ENCODE measurements at places on chromosomes 2 and 18.

DNA sequence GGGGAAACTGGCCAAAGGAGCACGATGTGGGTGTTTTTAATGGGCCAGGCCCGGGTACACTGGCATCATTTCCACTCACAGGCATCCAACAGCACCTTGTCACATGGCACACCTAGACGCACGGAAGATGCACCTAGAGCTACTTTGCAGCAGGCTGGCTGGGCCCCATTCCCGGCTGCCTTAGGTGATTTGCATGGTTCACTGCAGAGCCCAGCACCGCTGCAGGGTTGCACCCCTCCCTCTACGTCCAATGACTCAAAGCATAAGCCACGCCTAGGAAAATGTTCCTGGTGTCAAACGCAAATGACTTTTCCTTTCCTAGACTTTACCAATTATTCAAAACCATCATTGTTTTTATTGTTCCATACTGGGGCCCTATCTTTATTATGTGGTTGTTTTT is 222.9 kb downstream of the EIPR1 start:
- DNase-seq, result no peak

DNA sequence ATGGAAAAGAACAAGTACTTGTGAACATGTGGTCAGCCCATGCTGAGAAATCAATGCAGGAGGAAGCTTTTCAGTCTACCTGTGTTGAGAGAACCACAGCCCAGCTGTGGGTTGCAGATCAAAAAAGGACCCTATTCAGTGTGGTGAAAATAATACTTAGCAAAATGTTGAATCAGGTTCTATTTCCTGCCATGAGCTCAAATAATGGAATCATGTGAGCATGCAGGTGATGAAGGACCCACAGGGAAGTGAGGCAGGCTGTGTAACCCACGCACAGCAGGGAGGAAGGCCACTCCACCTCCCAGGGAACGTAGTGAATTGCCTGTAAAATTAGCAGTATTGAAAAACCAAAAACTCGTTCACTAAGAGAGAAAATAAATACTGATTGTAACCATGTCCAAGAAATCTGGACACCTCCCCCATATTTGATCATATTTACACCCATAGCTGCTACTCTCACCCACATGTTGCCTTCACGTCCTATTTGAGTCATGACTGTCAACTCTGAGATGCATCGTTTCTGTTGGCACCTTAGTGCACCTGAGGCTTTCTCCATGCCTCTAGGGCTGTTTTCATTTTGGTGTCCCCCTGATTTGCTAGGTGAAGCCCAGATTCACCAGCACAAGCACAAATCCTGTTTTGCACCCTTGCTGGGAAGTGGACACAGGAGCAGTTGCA is 20.5 kb upstream of the BCL2L11 start:
- no peak for DNase-seq

DNA sequence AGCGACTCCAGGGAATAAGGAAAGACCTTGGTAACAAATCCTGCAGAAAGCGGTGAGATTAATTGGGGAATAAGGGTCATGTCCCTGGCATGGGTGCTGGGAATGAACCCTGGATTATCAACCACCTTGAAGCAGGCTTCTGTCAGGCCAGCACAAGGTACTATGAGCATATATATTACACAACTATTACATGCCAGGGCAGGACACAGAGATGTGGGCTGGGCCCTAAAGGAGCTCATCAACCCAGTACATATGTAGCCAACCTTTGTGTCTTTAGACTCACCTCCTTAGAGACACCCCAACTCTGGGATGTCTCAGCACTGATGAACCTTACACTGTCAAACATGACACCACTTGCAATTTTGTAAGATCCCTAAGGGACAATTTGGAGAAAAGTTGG is 3.4 kb downstream of the SFXN5 start:
- DNase-seq, result no peak

- no peak for DNase-seq
Observed at GRCh38 chr18:76205906-76206305, 289.1 kb downstream of the ZNF516 start.

DNA sequence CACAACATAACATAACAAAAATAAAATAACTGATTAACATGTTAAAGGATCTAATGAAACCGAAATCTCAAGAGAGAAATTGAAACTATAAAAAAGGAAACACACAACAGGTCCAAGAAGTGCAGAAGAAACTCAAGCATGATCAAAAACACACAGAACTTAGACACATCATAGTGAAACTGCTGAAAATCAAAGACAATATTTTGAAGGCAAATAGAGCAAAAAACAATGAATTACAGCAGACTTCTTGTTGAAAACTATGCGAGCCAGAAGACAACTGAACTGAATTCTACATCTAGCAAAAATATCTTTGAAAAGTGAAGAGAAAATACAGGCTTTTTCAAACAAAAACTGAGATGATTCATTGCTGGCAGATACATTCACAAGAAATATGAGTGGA is 61.3 kb downstream of the UGP2 start:
- DNase-seq, result no peak

DNA sequence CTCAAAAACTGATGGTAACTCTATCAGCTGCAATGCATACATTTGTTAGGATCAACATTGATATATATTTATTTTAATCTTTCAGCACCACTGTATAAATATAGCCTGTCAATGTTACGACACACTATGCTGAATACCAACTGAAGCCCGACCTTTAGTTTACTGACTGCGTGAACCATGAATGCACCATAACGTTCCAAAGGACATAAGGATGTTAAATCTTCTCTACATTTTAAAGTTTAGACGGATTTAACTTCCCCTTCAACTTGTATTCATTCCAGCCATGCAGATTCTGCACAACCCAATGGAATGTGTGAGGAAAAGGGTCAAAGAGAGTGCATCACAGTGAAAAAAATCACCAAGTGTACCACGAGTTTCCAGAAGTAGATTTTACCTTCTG is 489.5 kb downstream of the IRS1 start:
- no peak for DNase-seq

- peak; percentile 61 for DNase-seq
Observed at GRCh38 chr2:172096626-172097547, 5.8 kb downstream of the DLX2 start.

- no peak for DNase-seq
Observed at GRCh38 chr2:118097657-118098056, 9.4 kb downstream of the INSIG2 start.

- DNase-seq, result no peak
Observed at GRCh38 chr2:16015903-16016265, 75.5 kb downstream of the MYCN start.

GRCh38 chr18:73986711-73987110 is 160.9 kb downstream of the FBXO15 start:
- DNase-seq, result no peak

DNA sequence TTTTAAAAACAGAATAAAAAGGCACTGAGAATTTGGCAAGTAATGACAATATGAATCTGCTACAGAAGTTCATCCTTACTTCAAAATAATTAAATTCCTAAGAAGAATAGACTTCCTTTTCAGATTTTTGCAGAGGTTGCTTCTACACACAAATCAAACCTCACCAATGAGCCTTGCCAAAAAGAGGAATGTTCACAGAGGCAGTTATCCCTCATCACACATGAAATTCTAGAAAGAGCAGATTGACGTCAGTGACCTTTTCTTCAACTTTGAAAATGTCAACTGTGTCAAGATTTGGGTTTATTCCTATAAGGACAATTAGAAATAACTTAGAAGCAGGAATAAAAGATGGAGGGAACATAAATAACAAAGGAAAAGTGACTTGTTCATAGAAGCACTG is 64.6 kb downstream of the MBD2 start:
- DNase-seq, result no peak

DNA sequence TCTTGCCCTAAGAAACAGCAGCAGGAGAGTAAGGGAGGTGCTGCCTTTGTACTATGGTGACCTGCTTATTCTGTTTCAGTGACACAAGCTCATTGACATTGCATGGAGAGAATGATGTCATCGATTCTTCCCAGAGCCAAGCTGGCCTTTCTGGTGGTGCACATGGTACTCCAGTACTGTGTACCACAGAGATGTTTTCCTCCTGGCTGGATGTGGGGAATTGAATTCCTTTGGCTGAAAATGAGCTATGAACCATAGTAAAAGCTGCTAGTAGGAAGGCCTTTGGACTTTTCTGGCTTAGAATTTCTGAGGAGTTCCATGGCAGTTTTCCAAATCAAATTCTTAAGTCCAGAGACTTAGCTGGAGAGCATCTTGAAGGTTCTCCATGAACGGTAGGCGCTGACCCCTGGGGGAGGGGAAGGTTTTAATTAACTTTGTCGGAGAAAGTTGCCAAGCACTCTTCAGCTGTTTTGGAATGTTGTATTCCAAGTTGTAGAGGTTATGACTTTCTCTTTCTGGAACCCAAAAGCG is 17.1 kb upstream of the B3GNT2 start:
- no peak for DNase-seq

DNA sequence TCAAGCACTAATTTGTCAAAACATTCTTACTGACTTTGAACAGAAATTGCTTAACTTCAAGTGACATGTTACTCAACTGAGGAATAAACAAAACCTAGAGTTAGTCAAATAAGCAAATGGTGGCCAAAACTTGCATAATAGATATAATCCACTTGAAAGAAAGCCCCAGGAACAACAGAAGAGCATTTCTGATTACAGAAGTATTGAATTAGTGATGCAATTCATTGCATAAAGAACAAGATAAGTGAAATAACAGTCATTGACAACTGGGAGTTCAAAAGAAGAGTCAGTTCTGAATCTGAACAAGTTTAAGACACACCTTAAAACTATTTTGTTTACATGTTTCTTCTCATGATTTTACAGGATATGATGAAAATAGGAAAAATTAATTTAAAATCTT is 30.8 kb downstream of the COBLL1 start:
- no peak for DNase-seq

GRCh38 chr2:72895154-72895553 is 7.9 kb downstream of the SPR start:
- DNase-seq, result no peak

All from neural progenitor cell (in vitro differentiated cells).